ENCODE measurements at places on chromosomes 11 and 22. TPM values are rescaled to one million over a fixed set of nuclear protein-coding genes. Genes with fewer than 3 reads are reported as not detected.

TH gene
- total RNA-seq: not detected

TRIM48 gene
- total RNA-seq: not detected

XKR3 gene
- total RNA-seq: not detected

KDM4E gene
- total RNA-seq: not detected

OR52I1 gene
- total RNA-seq: not detected

IGF2 gene
- 1,397 TPM for total RNA-seq

SLC22A8 gene
- total RNA-seq: not detected

MYOD1 gene
- total RNA-seq: not detected

- DNase-seq: no peak
Measured at GRCh38 chr11:70384566-70385152, 13.7 kb upstream of the CTTN start.

DNA sequence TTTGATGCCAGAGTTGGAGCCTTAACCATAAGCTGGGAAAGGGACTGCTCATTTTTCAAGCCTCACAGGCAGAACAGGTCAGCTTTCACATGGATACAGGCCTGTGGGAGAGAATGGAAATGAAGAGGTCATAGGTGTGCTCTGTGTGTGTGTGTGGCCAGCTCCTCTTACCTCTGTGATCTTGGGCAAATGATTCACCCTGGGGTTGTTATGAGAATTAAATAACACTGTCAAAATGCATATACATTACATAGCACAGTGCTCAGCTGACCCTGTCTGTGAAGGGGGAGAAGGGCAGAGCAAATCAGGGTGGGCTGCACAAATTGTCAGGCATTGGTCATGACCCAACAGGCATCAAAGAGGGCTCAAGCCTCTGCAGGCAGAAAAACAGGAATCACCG is 372.5 kb downstream of the TENM4 start:
- no peak for DNase-seq

- DNase-seq: peak; percentile 62
Measured at GRCh38 chr11:9606809-9607510, 33.5 kb downstream of the WEE1 start.

- DNase-seq: no peak
Measured at GRCh38 chr11:8706673-8707432, 24.3 kb downstream of the RPL27A start.

GRCh38 chr11:121240650-121241303 is 51.8 kb upstream of the SC5D start:
- DNase-seq: no peak

GRCh38 chr11:85759915-85760314 is 51.0 kb downstream of the SYTL2 start:
- peak; percentile 47 for DNase-seq

- DNase-seq: no peak
Measured at GRCh38 chr22:45480717-45481116, 22.0 kb upstream of the FBLN1 start.

GRCh38 chr11:109612496-109612895 is 190.5 kb downstream of the C11orf87 start:
- no peak for DNase-seq

DNA sequence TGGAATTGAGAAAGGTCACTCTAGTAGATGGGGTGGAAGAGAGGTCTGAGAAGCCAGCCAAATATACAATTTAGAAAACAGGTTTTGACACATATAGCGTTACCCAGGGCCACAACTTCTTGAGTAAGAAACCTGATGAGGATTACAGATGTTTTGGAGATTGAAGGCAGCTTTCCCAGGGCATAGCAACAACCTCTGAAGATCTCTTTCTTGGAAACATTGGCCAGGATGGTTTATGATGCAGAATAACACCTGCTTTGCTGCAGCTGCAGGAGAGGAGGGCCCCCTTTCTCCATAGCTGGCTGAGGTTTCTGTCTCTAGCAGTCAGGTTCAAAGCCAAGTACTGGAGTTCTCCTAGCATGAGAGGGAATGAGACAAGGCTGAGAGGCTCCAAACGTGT is 75.1 kb upstream of the NUP50 start:
- no peak for DNase-seq

DNA sequence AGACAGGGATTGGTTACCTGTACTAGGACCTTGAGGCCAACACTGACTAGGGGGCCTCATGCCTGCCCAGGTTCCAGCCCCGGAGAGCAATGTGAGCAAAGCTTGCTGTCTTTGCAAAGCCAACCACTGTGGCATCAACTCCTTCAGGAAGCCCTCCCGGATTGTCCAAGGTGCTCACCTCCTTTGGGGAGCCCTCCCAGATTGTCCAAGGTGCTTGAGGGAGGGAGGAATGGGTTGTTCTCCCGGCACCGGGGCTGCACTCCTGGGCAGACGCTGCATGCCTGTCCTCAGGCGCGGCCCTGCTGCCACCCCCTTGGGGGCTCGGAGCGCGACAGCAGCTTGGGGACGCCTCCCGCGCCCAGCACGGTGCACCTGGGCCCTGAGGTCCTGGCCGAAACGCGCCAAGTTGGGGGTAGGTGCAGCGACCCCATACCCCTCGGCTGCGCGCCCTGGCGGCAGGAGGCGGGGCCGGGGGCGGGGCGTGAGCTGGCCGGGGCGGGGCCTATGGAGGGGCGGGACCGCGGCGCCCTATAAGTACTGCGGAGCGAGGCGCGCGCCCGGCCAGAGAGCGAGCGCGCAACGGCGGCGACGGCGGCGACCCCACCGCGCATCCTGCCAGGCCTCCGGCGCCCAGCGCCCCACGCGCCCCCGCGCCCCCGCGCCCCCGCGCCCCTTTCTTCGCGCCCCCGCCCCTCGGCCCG is at the start of gene CD81:
CD81 (plus strand) TSS at position 560 of the 701 bp plus-strand sequence. CDS start 240 bp downstream, outside the sequence.
- peak; percentile 64 for DNase-seq

- DNase-seq: no peak
Measured at GRCh38 chr11:110830344-110830743, 118.1 kb upstream of the ARHGAP20 start.

DNA sequence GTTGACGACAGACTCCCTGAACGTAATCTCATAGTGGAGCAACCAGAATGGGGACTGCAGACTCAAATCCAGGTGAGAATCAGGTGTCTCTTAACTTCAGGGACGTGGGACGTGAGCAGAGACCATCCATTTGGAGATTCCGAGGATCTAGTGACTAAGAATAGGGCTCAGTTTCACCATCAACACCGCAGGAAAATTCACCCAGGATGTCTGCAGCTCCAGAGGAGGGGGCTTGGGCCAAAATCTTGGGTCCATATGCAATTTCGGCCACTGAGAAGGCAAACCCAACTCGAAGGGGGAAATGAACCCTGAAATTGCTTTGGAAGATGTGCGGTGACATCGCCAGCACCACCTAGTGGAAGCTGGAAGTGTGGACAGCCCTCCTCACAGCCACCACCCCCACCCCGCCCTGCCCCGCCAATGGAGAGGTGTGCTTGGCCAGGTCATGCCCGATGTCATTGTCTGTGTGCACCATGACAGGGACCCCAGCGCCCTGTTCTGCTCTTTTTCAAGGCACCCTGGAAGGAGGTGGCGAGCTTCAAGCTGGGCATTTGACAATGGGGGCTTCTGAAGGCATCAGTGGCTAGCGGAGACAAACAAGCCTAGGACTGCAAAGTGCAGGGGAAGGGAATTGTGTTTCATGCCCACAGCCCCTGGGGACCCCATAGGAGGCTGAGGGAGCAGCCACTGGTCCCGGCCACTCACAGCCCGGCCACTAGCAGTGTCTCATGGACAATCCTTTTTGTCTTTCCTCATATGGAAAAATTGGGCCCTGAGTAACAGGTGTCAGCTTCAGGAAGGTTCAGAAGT is 24.8 kb downstream of the APOL1 start:
- DNase-seq: peak; percentile 60

DNA sequence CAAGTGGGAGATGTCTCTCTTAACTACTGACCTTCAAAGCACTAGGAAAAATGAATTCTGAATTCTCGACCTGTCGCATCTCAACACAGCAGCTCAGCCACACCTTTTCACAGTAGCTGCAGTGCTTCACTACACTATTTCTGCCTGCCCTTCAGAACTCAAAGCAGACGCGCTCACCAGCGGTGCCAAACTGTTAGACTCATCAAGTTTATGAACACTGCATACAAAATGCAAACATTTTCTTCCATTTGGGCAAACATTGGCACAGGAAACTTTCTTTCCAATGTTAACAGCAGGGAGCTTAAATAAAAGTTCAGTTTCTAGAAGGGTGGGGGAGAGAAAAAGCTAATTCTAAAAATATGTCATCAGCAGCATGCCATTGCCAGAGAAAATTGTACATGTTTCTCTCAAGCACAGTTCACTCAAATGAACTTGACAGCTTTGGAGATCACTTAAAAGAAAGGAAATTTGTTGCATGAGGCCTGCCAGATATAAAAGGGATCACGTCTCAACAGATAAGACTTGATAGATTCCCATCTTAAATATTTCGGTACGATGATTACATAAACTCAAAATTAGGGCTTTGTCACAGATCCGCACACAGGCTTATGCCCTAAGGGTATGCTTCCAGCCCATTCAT is 82.7 kb downstream of the CADM1 start:
- no peak for DNase-seq

- no peak for DNase-seq
Measured at GRCh38 chr11:121801781-121802180, 314.2 kb downstream of the BLID start.

- no peak for DNase-seq
Measured at GRCh38 chr11:81253244-81253643, 1480.4 kb downstream of the FAM181B start.

- no peak for DNase-seq
Measured at GRCh38 chr22:50136581-50137015, 33.9 kb upstream of the PANX2 start.

- no peak for DNase-seq
Measured at GRCh38 chr11:86916330-86916729, 38.9 kb downstream of the FZD4 start.

DNA sequence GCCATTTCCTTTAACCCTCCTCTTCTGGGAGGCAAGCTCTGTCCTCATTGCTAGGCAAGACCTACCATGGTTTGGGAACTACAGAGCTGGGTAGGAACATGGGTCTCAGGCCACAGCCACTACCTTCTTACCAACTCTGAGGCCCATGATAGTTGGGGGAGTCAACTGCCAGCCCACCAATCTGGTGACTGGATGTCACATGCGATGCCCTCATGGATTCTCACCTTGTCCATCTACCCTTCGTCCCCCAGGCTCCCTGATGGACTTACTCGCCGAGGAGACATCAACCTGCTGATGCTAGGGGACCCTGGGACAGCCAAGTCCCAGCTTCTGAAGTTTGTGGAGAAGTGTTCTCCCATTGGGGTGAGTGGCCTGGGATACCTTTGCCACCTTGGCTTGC is 13.7 kb downstream of the MCM5 start:
- DNase-seq: no peak

Measured in Caco-2 (cell line).